ENCODE measurements at places on chromosomes 6 and 20. TPM values are rescaled to one million over a fixed set of nuclear protein-coding genes. Genes with fewer than 3 reads are reported as not detected.
A peak's percentile ranks its signal among the peaks of the same experiment; 100 is the strongest.

The PRSS16 gene
- total RNA-seq, result 2.0 TPM

The ECT2L gene
- total RNA-seq, result not detected

- no peak overlapping the region for H3K4me3 ChIP-seq
- no peak overlapping the region for H3K27ac ChIP-seq
- no peak for DNase-seq
- no peaks in the 10 kb centered on the region for H3K27me3 ChIP-seq
- H3K4me1 ChIP-seq, result no peaks in the 10 kb centered on the region
These were observed 37.4 kb downstream of the ATXN1 start for GRCh38 chr6:16723826-16724225.

- DNase-seq, result peak; percentile 62
- peaks cover 38% of the 10 kb centered on the region for H3K4me1 ChIP-seq
- no peak within 1 kb of the TSS for H3K27ac ChIP-seq
- H3K36me3 ChIP-seq, result no peaks in the 10 kb centered on the region
- H3K27me3 ChIP-seq, result no peaks in the 10 kb centered on the region
- peak within 1 kb of the TSS; percentile 35 for H3K4me3 ChIP-seq
These were observed at the start of gene SLC35D3 for GRCh38 chr6:136921936-136922684. TSS of gene SLC35D3 (plus strand) at chr6:136922301. CDS start at chr6:136922429, 128 bp downstream.

- H3K36me3 ChIP-seq, result no peaks in the 10 kb centered on the region
- no peaks in the 10 kb centered on the region for H3K27me3 ChIP-seq
- peak; percentile 79 for DNase-seq
- peaks cover 29% of the 10 kb centered on the region for H3K4me1 ChIP-seq
- H3K27ac ChIP-seq, result no peak overlapping the region
- H3K4me3 ChIP-seq, result no peak overlapping the region
These were observed 2.0 kb upstream of the PLCG1 start for GRCh38 chr20:41135187-41135887.

DNA sequence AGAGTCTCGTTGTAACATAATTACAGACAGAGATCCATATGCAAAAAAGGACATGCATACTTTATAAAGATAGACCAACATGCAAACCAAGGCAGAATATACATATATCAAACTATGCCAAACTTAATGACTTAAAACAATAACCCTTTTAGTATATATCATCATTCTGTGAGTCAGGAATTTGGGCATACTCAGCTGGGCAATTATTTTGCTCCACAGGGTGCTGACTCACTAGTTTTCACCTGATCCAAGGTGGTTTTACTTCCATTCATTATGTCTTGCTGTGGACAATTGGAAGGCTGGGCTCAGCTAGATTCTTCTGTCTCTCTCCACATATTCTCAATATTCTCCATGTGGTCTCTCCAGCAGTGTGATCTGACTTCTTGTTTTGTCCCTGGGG lies 41.2 kb upstream of the RNF146 start:
- H3K27me3 ChIP-seq, result peaks cover 5% of the 10 kb centered on the region
- no peak overlapping the region for H3K4me3 ChIP-seq
- H3K27ac ChIP-seq, result no peak overlapping the region
- no peaks in the 10 kb centered on the region for H3K4me1 ChIP-seq
- no peak for DNase-seq
